Endodermal cell (in vitro differentiated cells): ENCODE measurements at places on chromosomes 2 and 18.

DNA sequence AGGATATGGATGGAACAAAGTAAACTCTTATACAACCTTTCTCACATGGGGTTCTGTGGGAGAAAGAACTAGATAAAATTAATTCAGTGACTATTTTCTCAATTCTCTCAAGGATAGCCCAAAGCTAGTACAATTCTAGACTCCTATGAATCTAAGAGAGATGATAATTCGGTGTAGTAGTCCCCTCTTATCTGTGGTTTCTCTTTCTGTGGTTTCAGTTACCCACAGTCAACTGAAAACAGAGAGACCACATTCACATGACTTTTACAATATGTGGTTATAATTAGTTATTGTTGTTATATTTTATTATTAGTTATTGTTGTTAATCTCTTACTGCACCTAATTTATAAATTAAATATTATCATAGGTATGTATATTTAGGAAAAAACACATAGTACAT lies 53.5 kb upstream of the C2orf15 start:
- no peaks in the 10 kb centered on the region for H3K36me3 ChIP-seq
- no peak overlapping the region for H3K4me3 ChIP-seq
- no peaks in the 10 kb centered on the region for H3K4me1 ChIP-seq
- H3K27ac ChIP-seq, result no peak overlapping the region
- no peaks in the 10 kb centered on the region for H3K27me3 ChIP-seq

DNA sequence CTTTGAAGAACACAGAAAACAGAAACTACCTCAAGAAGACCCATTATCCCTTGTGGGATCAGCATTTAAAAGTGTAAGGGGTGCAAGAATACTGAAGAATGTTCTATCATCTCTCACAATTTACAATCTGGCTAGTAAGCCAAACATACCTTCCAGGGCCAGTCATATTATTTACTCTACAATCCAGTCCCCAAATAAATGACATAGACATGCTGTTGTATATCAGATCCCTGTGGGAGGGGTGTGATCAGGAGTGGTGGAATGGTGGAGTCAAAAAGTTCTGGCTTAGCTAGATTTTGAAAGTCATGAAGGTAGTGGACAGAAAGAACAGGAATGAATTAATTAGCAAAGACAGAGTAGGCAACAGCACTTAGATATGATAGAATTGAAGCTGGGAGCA lies 1.8 kb upstream of the ITPRID2 start:
- H3K27me3 ChIP-seq, result no peaks in the 10 kb centered on the region
- H3K4me3 ChIP-seq, result no peak overlapping the region
- H3K36me3 ChIP-seq, result no peaks in the 10 kb centered on the region
- H3K4me1 ChIP-seq, result no peaks in the 10 kb centered on the region
- H3K27ac ChIP-seq, result no peak overlapping the region

GRCh38 chr18:12485479-12486105 lies 77.9 kb downstream of the PRELID3A start:
- no peaks in the 10 kb centered on the region for H3K36me3 ChIP-seq
- no peak overlapping the region for H3K27ac ChIP-seq
- no peaks in the 10 kb centered on the region for H3K27me3 ChIP-seq
- no peak for DNase-seq

- DNase-seq, result no peak
- H3K4me3 ChIP-seq, result no peak overlapping the region
- peaks cover 3% of the 10 kb centered on the region for H3K4me1 ChIP-seq
- H3K36me3 ChIP-seq, result no peaks in the 10 kb centered on the region
- H3K27ac ChIP-seq, result no peak overlapping the region
- no peaks in the 10 kb centered on the region for H3K27me3 ChIP-seq
Observed at GRCh38 chr2:33022989-33023727, 76.4 kb downstream of the LTBP1 start.

- H3K27me3 ChIP-seq, result no peaks in the 10 kb centered on the region
- no peaks in the 10 kb centered on the region for H3K36me3 ChIP-seq
Observed at GRCh38 chr18:41713969-41714825, 240.8 kb upstream of the PIK3C3 start.

DNA sequence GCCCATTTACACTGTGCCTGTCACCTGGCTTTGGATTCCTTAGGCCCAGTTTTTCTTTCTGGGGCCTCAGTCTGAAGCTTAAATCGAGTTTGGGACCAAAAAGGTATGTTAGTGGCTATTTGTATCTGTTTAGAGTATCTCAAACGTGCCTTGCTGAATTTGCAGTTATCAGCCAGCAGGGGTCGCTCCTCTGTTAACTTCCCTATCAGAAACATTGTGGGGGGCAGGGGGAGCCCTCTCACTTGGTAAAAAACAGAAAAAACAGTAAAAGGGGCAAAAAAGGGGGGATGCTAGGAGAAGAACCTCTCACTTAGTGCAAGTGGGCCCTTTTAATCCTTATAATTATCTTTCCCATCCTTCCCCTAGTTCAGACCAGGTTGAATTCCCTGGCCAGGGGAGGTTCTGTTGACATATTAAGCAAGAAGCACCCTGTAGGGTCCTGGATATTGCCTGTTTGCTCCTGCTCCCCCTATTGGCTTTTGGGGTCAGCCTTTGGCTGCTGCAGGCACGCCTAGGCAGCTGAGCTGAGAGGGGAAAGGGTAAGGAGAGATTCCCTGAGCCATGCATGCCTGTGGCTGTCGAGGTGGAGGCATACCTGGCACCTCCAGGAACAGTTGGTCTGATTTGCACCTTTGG lies 8.8 kb upstream of the IFIH1 start:
- no peak for DNase-seq
- no peak overlapping the region for H3K27ac ChIP-seq
- H3K36me3 ChIP-seq, result no peaks in the 10 kb centered on the region
- H3K4me3 ChIP-seq, result no peak overlapping the region
- no peaks in the 10 kb centered on the region for H3K4me1 ChIP-seq

- H3K4me3 ChIP-seq, result no peak overlapping the region
- DNase-seq, result no peak
- H3K36me3 ChIP-seq, result no peaks in the 10 kb centered on the region
- H3K4me1 ChIP-seq, result no peaks in the 10 kb centered on the region
- H3K27me3 ChIP-seq, result no peaks in the 10 kb centered on the region
- no peak overlapping the region for H3K27ac ChIP-seq
Observed at GRCh38 chr2:128686497-128686859, 367.8 kb upstream of the HS6ST1 start.

DNA sequence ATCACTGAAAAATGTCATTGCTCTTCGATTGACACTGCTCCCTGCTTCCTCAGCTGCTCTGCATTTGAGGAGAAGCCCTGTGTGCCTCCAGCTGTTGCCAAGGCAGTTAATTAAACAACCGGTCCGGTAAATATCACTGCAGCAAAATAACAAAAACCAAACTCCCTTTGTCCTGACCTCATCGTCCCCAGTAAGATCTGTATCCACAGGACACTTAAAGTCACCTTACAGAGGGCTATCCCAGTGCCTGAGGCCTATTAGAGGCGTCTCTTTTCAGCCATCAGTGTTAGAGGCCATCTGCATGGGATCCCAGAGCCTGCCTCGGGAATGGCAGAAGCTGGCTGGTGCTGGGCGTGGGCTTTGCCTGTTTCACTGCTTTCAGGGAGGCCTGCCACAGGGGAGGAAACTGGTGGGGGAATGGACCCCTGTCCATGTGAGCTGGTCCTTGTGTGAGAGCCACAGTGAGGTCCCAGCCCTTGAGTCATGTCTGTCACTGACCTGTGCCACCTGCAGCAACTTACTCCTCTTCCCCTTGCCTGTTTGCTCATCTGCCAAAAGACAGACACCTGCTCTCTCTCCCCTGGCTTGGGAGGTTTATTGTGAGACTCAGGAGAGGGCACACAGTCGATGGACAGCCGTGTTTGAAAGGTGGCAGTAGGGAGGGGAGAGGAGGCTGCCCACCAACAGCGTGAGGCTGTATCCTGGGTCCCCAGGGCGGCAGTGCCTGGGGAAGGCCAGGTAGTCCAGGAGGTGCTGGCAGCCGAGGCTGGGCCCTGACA lies 117.7 kb upstream of the MCFD2 start:
- peak overlapping the region; percentile 98 for H3K27ac ChIP-seq
- H3K4me1 ChIP-seq, result peaks cover 48% of the 10 kb centered on the region
- DNase-seq, result peak; percentile 61
- H3K36me3 ChIP-seq, result peaks cover 11% of the 10 kb centered on the region
- H3K4me3 ChIP-seq, result no peak overlapping the region
- no peaks in the 10 kb centered on the region for H3K27me3 ChIP-seq
